SK-N-SH (cell line): ENCODE measurements at places on chromosomes 2 and 18. TPM values are rescaled to one million over a fixed set of nuclear protein-coding genes. Genes with fewer than 3 reads are reported as not detected.
A peak's percentile ranks its signal among the peaks of the same experiment; 100 is the strongest.

DNA sequence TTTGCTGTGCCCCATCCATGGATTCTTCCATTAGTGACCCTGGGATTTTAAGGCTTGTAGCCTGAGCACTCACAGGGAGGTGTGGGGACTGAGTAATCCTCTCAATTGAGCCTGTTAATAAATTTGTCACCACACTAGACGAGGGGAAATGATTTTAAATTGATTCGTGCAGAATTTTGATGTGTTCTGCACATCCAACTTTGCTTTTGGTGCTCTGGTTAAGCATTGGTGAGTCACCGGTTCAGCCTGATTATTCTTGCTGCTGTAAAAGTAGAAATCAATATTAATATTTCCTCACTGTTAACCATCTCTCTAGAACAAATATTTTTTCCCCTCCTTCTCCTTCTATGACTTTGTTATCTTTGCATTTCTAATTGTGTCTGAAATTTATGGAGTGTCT, 482.0 kb downstream of the TSN start:
- DNase-seq = no peak

DNA sequence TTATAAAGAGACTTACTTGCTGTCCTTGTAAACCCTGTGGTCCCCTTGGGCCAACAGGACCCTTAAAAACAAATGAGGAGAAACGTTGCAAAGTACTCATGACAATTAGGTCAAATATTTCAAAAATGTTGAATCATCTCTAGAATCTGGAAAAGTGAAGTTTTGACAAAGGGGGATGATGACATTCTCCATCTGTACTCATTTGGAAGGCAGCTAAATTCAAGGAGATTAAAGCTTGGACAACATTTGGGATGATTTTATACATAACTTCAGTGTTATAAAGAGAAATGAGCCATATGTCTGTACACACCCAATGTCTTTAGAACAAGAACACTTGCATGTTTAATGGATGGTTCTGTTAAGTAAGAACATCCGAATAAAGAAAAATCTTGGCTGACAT, 92.9 kb downstream of the COL5A2 start:
- no peak for DNase-seq

- DNase-seq = no peak
Measured at GRCh38 chr2:74625658-74626425, 22.3 kb downstream of the M1AP start.

DNA sequence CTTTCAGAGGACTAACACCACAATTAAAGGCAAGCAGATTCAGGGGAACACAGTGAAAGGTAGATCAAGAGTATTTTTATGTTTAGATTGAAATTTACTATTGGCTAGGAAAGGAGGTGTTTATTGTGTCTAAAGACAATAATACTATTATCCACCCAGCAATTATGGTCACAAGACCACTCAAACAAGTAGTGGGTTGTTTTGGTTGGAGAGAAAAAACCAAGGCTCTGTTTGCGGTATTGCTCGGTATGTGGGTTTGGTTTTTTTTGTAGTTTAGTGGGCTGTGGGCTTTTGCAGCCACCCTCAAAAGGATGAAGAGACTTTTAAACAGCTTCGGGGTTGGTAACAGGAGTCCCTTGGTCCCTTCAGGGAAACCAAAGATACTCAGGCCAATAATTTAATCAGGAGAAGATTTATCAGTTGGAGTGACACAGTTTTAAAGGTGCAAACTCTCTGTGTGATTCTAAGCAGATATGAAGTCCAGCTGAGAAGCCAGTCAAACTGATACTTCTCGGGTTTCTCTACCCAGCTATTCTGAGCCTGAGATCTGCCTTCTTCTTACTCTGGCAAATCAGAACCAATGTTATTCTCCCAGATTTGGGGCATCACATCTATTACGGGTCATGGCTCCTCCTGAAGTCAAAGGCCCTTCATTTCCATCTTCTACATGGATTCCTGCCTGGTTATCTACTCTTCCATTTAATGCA, 55.3 kb downstream of the DCC start:
- no peak for DNase-seq

- DNase-seq = no peak
Measured at GRCh38 chr2:133871545-133872209, 303.4 kb upstream of the NCKAP5 start.

- DNase-seq = no peak
Measured at GRCh38 chr2:15725101-15725781, 133.6 kb downstream of the DDX1 start.

- DNase-seq = no peak
Measured at GRCh38 chr18:23881778-23882177, 132.8 kb upstream of the TTC39C start.

- no peak for DNase-seq
Measured at GRCh38 chr18:50659091-50660003, 99.5 kb downstream of the MAPK4 start.

DNA sequence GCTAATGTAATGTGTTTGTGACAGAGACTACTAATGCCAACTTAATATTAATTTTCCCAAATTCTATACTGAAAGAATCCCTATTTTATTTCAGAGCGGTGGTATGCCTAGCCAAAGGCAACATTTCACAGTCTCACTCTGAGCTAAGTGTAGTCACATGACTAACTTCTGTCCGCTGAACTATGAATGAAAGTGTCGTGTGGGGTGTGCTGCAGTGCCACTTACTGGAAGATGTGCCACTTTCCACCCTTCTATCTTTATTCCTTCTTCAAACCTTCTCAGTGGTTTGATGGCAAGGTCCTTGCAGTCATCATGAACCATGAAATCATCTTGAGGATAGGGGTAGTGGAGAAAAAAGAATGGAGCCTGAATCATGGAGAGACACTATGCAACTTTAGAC, 47.3 kb upstream of the C1D start:
- no peak for DNase-seq

DNA sequence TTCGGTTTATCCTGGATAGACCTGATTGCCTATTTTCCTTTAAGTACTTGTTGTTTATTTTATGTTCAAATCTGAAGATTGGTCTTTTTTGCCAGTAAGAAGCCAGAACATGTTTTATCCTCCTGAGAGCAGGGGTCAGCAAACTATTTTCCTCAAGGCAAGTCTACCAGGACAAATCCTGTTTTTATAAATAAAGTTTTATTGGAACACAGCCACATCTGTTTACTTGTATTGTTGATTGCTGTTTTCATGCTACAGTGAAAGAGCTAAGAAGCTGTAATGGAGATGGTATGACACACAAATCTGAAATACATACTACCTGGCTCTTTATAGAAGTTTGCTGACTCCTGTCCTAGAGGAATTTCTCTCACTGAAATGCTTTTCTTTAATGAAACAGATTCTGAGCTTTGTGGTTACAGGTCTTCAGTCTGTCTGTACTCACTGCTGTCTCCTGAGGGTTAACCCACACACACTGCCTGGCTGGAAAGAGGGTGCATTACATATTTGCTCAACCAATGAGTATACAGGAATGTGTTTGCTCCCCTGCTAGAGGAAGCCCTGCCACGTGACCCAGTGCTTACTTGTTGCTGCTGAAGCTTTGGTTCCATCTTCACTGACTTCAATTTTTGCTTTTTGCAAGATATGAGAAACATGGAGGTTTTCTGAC, 22.6 kb downstream of the MRPL44 start:
- DNase-seq = no peak

GRCh38 chr2:101827246-101827645, 129.7 kb downstream of the MAP4K4 start:
- no peak for DNase-seq

DNA sequence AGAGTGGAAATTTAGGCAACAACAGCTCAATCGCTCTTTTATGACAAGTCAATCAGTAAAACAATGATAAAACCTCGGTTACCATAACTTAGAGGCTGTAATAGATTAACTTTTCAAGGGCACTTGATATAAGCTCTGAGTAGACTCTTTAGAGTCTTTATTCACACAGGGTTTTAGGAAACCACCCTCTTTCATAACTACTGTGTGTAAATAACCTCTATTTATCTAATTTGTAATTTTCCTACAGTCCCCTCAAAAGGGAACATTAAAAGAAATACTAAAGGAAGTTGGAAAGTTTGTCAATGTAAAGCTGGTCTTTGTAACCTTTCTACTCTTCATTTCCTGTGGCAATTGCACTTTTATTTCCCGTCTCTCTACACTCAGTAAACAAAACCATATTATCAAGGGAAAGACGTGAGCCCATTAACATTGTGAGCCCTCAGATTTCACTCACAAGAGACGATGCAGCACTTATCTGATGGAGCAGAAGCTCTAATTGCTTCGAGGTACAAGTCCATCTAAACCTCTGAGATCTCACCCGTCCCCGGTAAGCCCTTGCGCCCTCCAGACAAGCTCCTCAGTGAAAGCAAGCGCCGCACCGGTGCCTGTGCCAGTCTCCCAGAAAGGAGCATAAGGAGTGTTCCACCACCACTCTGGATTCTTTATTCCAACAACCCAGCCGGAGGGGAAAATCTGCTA, 1.1 kb upstream of the HOXD1 start:
- DNase-seq = peak; percentile 68

DNA sequence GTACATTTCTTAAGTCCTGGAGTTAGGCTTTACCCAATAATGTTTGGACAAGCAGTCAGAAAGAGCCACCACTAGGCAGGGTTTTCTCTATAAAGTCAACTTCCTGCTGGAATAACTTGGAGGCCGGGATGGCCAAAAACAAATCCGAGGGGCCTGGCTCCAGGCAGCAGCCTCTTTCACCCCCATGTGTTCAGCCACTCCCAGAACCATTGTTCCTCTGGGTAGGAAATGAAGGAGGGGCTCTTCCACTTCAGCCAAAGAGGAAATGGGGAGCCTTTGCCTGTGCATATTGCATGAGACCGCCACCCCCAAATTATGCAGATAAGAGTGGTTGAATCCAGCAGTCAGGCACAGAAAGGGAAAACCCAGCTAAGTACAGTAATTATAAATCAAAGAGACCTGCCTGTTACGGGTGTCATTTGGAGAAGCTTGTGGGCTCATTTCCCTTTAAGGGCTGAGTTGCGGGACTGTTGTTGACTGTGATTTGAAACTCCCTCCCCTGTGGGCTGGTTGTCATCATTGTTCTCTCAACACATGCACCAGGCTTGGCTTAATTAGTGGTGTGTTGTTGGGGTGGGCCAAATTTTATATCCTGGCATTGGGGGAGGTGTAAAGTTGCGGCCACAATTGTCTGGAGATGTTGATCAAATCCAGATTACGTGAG, 212.8 kb upstream of the SOX11 start:
- peak; percentile 71 for DNase-seq

TEX44 gene
- not detected in 2 replicates for polyA plus RNA-seq

PRSS56 gene
- polyA plus RNA-seq = not detected in 2 replicates

CTNNA2 gene
- polyA plus RNA-seq = 0.30 and 0.70 TPM in 2 replicates

BMP10 gene
- polyA plus RNA-seq = not detected in 2 replicates

CD226 gene
- 0.31 and 0.56 TPM in 2 replicates for polyA plus RNA-seq
